GM23338 (cell line): ENCODE measurements at places on chromosomes 3 and 15.
A peak's percentile ranks its signal among the peaks of the same experiment; 100 is the strongest.

GRCh38 chr3:28726840-28727239 is 378.2 kb upstream of the AZI2 start:
- DNase-seq: peak; percentile 85

GRCh38 chr3:8325306-8325705 is 176.3 kb upstream of the LMCD1 start:
- no peak for DNase-seq

DNA sequence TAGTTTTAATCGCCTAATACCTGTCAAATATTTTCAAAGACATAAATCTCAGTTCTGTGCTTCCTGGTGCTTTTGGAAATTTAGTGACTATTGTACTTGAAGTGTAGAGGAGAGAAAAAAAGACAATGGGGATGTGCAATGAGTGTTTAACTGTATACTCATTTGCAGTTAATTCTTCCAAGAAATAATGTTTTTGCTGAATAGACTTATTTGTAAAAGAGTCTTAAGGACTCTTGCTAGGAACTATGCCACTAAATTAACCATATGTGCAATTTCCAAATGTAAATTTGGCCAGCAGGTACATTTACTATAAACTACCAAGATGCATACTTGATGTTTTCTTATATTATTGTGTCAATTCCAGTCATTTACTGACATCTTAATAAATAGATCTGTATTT is 2.0 kb downstream of the CHMP2B start:
- no peak for DNase-seq

DNA sequence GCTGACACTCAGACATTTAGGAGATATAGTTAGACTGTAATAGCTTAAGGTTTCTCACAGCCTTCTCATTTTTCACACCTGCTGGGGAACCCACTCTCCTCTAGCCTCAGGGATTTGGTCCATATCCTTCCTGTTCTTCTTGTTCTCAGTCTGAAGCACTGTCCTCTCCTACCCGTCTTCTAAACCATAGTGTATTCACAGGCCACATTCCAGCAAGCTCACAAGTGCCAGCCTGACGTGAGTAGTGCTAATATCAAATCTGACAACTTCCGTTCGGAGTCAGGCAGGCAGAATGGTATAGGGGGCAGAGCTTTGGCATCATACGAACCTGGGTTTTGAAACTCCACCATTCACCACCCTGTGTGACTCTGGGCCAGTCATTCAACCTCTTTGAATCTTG is 6.9 kb upstream of the CA12 start:
- no peak for DNase-seq

DNA sequence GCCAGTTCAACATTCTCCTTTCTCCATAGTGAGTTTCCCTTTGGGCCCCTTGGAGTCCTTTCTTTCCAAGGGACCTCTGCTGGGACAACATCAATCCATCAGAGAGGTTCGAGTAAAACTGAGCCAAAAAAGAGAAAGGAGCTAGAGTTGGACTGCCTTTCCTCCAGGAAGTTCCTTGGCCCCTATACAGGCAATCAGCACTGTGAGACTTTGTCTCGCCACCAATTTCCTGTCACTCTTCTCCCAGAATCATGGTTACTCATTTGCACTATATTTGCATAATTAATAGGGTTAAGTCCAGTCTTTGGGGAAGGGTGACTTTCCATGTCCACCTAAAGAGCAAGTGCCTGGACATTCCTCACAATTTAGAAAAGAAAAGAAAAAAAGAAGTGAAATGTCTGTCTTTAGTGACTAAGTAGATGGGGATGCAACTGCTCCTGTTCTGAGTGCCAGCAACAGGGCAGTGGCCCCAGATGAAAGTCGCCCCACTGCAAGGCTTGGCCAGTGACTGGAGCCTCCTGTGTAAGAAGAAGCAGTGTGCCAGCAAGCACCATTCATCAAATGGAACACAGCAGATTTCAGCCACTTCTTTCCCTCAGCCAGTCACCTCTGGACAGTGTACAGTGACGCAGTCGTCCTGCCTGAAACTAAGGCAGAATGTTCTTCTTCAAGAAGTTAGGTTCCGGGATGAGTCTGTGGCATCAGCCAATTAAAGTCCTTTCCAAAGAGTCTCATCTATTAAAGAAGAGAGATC is 91.6 kb downstream of the FSIP1 start:
- DNase-seq: no peak

DNA sequence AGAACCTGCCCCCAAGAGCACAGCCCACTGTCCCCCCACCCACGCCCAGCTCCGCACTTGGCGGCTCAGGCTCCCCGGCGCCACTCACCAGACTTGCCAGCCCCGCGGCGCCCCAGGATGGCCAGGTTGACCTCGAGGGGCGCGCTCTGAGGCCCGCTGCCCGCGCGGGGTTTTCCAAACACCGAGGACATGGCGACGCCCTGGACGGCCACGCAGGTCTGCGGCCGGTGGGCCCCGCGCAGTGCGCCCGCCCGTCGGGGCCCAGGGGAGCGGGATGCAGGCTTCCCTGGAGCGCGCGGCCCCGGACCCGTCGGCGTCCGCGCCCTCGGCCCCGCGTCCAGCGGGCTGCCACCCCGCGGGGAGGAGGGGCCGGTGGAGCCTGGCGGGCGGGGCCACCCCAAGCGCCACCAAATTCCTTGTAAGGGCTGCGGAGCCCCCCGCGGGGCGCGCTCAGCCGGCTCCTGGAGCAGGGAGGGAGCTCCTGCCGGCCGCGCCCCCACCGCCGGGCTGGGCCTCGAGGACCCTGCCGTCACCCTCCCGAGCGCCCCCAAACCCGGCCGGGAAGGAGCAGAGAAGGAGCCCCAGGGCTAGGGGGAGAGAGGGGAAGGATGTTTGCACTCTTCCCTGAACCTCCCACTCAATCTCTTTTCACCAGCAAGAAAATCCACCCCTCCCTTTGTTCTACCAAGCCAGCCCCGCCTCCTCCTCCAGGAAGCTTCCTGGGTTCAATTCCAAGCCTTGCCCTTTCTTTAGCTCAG is at the start of gene RASL12:
RASL12 (minus strand) TSS at position 347 of the 758 bp plus-strand sequence; CDS start at position 191, 156 bp downstream.
- DNase-seq: peak; percentile 79

- DNase-seq: peak; percentile 85
These were observed 34.0 kb downstream of the ARIH2 start for GRCh38 chr3:48952510-48953118.

DNA sequence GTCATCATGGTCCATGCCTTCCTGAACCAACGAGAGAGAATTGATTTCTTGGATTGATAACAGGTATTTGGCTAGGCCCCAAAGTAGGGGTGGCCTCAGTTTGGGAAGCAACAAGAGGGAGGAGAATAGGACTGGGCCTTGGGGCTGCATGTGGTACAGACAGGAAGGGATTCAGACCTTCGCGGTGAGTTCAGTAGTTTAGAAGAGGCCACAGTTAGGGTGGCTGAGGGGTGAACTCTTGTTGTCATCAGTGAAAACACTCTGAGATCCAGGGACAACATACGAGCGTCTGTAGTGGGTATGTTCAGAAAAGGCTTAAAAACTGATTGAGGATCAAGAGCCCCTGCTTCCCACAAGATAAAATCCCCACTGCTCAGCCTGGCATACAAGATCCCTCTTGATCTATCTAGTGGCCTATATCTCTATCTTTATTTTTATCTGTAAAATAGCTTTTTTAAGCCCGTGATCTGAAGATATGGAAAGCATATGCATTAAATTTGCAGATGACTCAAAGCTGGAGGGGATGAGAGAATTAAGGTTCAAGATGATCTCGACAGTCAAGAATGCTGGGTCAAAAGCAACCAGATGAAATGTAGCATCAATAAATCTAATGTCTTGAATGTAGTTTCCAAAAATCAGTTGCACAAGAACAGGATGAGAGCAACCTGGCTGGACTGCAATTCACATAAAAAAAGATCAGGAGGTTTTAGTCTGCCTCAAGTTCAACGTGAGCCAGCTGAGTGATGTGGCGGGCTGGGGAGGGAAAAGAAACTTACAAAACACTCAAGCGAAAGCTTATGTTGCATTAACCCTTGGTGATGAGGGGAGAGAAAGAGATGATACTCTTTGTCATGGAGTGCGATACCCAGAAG is 221.1 kb upstream of the TLE3 start:
- no peak for DNase-seq

DNA sequence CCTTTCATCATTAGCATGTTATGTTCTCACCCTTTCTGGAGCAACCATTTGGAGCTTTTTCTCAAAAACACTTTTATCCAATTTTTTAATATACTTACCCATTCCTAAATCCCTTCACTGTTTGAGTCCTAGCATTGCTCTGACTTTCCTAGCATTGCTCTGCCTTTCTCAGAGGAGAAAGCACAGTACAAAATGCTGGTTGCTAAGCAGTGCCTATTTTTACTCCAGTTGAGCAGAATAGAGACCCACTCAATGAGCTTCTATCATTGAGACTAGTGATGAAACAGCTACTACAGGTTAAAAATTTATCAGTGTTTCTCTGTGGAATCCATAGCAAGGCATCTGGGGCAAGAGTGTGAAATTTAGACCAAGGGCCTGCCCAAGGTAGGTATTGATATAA is 21.8 kb upstream of the IL1RAP start:
- no peak for DNase-seq

DNA sequence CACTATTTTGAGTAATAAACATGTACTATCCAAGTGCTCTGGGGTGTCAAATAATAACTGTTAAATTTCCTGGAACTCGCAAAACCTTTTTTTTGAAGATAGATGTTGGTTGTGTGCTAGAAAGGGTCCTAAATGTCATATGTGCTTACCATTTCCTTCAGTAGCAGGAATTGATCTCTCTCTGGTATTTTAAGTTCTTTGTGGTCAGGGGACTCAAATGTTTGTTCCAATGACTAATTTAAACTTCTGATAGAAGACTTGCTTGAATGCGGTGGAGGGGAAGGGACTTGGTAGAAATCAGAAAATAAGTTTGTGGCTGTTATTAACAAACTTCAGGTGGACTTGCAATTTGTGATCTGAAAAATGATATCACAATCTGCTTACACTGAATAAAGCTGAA is 26.8 kb downstream of the ARIH2 start:
- no peak for DNase-seq

- peak; percentile 90 for DNase-seq
These were observed 60.0 kb upstream of the SYN2 start for GRCh38 chr3:11944052-11944673.

DNA sequence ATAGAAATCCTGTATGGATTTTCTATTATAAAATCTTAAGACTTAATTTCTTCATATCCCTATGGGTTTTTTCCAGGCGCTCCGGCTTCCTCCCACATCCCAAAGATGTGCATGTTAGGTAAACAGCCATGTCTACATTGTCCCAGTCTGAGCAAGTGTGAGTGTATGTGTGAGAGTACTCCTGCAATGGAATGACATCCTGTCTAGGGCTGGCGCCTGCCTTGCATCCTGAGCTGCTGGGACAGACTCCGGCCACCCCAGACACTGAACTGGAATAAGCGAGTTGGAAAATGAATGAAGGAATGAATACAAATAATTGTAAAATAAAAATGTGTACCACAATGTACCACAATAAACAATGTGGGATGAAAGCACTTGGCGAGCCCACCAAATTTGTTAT is 69.2 kb downstream of the RFTN1 start:
- DNase-seq: no peak

DNA sequence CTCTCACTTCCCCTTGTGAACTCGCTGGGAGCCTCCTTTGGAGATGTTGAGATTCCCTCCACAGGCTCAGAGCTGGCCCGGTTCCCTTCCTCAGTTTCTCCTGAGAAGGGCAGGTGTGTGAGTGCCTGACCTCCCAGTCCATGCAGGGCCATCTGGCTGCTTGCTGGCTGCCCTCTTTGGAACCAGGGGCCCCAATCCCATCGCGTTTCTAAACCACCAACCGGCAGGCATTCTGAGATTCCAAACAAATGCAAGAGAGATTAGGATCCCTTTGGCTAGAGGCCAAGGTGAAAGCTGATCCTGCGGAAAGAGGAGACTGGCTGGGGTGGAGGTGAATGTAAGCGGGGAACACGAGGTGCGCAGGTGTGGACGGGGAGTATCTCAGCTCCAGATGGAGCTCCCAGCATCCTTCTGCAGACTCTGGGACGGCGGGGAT is 2.9 kb upstream of the PRRT3 start:
- peak; percentile 77 for DNase-seq

DNA sequence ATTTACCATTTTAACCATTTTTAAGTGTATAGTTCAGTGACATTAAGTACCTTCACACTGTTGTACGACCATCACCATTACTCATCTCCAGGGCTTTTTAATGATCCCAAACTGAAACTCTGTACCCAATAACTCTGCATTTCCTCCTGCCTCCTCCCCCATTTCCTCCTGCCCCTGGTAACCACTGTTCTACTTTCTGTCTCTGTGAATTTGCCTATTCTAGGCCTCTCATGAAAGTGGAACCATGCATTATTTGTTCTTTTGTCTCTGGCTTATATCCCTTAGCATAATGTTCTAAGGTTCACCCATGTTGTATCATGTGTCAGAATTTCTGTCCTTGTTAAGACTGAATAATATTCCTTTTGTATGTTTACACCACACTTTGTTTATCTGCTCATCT is 154.2 kb downstream of the MECOM start:
- DNase-seq: no peak

GRCh38 chr3:156418428-156418827 is 136.5 kb downstream of the SSR3 start:
- DNase-seq: no peak

- peak; percentile 93 for DNase-seq
These were observed 26.3 kb upstream of the NR2C2 start for GRCh38 chr3:14921034-14921616.

DNA sequence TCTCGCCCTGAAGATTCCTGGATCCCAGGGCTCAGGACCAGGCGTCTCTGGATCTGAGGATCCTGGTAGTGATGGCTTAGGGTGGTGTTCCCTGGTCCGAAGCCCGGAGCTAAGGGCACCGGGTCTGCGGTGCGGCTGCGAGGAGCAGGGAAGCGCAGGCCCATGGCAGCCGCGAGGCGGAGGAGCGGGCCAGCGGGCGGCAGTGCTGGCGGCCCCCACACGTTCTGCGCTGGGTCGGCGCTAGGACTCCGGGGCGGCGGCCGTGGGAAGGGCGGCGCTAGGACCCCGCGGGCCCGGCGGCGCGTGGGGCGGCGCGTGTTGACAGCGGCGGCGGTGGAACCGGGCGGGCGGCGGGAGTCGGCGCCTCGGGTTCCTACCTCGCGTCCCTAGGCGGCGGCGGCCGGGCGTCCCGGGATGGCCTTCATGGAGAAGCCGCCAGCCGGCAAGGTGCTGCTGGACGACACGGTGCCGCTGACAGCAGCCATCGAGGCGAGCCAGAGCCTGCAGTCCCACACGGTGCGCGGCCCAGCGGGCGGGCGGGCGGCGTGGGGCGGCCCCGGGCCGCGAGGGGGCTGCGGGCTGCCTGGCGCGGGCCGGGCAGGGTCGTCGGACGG is at the start of gene PXK:
PXK (plus strand) TSS at position 318 of the 614 bp plus-strand sequence; CDS start at position 415, 97 bp downstream.
- DNase-seq: peak; percentile 84

DNA sequence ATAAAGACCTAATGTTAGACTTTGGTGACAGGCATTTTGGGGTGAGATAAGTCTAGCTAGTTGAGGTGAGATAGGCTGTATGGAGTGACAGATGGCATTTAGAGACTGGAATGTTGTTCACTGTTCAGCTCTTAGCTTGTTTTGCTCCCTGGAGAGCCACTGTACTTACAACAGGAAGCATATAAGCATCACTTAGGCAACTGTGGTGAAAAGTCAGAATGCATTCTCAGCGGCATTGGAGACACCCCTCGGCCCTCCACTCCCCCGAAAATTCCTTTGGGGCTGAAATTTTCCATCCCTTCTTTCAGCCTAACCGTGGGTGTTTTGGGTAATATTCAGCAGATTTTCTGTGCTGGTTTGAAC is 73.4 kb downstream of the SLCO3A1 start:
- DNase-seq: peak; percentile 56

GRCh38 chr15:68983961-68984481 is 30.5 kb upstream of the NOX5 start:
- DNase-seq: no peak

GRCh38 chr15:85100186-85100937 is 118.7 kb downstream of the PDE8A start:
- no peak for DNase-seq

- no peak for DNase-seq
These were observed 36.3 kb upstream of the TPM1 start for GRCh38 chr15:63006032-63006878.
